ENCODE measurements at places on chromosomes 2 and 18.

DNA sequence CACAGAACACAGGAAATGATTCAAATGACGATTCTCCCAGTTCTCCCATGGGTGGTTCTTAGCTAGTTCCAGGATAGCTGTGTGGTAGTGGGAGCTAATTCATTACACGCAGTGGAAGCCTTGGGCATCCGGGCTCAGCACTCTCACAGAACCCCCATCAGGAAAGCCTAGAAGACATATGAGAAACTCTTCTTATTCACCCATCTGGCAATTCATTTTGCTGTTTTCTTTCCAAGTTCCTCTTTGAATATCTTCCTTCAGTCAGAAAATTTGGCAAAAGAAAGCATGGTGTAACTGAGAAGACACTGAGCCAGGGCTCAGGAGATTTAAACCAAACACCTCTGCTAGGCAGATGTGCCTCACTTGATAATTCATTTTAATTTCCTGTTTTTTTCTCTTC, 85.2 kb upstream of the FN1 start:
- DNase-seq: no peak

DNA sequence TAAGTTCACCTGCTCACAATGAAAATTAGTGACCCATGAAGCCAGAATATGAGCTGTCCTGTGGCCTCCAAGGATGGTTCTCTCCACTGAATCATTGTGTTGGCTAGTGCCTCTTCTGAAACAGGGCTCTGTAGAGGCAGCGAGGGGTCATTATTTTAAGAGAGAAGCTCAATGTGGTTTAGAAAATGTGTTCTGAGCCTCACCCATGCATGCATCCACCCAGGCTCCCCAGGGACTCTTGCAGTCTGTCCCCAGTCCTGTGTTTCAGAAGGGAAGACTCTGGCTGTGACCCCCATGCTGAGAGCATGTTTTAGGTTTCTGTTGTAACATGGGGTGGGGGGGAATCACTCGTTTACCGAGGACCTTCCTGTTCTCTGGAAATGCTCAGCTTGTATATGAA, 135.2 kb downstream of the RNF144A start:
- no peak for DNase-seq

DNA sequence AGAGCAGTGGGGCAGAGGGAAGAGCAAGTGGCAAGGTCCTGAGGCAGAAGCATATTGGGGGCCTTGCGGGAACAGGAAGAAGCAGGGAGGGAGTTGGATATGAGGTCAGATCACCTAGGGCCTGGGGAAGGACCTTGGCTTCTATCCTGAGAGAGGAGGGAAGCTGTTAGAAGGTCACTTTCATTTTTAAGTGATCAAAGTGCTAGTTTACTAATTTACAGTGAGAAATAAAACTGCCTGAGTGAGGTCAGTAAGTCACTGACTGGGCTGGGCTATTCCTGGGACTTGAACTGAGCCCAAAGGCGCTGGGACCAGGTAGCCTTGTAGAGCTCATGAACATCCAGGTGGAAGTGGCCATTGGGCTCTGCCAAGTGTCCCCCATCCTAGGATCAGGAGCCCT, 76.6 kb upstream of the B3GNT7 start:
- no peak for DNase-seq

DNA sequence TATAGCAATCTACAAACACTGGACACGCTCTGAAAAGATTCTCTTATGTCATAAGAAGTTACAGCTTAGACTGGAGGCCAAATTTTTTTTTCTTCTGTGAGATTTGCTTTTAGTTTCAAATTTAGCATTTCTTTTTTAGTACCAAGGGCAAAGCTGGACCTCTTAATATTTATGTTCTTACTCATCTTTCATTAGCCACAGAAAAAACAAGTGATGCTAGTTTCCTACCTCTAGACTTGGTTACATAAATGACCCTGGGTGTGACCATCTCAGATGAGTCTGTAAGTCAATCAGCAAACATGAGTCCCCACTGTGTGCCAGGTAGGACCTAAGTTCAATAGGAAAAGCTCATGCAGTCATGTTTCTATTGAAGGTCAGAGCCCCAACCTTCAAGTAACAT, 94.4 kb downstream of the MEP1B start:
- DNase-seq: peak; percentile 21

GRCh38 chr2:127968610-127969339, 59.1 kb downstream of the SAP130 start:
- no peak for DNase-seq

DNA sequence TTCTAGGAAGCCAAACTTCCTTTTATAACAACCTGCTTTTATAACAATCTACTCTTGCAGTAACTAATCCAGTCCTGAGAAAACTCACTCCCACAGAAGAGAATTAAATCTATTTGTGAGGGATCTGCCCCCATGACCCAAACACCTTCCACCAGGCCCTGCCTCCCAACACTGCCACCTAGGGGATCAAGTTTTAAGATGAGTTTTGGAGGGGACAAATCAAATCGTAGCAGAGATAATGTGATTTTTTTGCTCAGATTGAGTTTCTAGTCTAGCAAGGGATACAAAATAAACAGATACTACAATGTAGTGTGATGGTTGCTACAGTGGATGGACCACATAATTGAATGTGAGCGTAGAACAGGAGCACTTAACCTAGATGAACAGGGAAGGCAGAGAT, 52.2 kb downstream of the NCOA1 start:
- no peak for DNase-seq

DNA sequence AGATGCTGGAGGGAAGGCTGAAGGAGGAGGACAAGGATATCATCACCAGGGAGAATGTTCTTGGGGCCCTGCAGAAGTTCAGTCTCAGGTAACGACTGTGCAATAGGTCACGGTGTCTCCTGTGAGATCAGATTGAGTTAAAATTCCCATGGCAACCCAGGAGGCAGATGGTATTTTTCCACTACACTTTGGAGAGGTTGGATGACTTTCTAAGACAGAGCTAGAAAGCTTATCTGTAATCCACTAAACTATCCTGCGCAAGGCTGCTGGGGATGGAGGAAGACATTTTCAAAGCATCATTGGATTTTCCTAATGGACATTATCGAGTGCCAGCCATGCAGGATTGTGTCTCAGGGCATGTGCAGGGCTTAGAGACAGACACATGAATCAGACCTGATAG, 74.6 kb downstream of the ARMC9 start:
- DNase-seq: no peak

GRCh38 chr2:62381656-62382055, 124.3 kb downstream of the TMEM17 start:
- DNase-seq: no peak

DNA sequence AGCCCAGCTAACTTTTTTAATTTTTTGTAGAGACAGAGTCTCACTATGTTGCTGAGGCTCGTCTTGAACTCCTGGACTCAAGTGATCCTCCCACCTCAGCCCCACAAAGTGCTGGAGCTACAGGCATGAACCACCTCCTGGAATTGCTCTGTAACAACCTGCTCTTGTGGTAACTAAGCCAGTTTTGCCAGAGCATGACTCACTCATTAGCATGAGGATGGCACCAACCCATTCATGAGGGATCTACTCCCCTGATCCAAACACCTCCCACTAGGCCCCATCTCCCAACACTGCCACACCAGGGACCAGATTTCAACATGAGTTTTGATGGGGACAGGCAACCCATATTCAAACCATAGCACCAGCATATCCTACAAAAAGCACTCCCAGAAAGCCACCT, 348.9 kb upstream of the RAB12 start:
- DNase-seq: no peak

DNA sequence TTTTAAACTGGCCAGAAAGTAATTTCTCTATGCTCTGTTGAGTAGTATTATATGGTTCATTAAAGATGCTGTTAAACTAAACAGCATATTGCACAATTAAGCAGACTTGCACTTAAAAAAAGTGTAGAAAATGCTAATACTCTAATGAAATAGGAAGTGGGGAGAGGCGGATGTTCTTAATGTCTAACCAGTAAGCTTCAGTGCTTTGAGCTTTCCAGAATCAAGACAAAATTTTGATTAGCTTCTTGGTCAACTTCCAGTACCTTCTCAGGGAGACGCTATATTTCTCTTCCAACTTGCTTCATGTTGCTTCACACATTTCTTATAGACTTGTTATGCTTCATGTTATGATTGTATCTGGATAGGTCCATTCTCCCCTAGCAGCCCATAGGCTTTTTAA, 89.1 kb downstream of the MAP2 start:
- no peak for DNase-seq

- no peak for DNase-seq
Observed at GRCh38 chr2:26515771-26516170, 37.8 kb upstream of the OTOF start.

GRCh38 chr18:3360211-3360610, 89.8 kb upstream of the TGIF1 start:
- no peak for DNase-seq

GRCh38 chr2:204135752-204136151, 199.2 kb downstream of the ICOS start:
- DNase-seq: no peak

Measured in kidney glomerular epithelial cell (primary cell).